OCI-LY7 (cell line): ENCODE measurements at places on chromosomes 16 and 17.
A peak's percentile ranks its signal among the peaks of the same experiment; 100 is the strongest.

DNA sequence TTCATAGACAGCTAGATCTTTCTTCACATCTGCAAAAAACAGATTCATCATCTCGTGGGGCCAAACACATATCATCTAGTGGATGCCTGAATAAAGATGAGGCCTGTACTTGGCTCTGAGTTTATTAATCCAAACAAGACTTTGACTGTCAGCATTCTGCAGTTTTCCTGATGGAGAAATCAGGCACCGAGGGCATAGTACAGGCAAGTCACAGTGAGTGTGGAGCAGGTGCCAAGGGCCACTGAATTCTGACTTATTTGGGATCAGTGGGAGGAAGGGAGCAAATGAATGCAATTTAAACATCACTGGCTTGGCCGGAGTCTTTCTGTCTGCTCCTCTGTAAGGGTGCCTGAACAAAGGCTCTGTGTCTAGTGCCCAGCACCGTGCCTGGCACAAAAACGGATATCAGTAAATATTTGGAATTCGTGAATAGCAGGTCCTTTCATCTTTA, 975 bp downstream of the CFAP20 start:
- DNase-seq: no peak

DNA sequence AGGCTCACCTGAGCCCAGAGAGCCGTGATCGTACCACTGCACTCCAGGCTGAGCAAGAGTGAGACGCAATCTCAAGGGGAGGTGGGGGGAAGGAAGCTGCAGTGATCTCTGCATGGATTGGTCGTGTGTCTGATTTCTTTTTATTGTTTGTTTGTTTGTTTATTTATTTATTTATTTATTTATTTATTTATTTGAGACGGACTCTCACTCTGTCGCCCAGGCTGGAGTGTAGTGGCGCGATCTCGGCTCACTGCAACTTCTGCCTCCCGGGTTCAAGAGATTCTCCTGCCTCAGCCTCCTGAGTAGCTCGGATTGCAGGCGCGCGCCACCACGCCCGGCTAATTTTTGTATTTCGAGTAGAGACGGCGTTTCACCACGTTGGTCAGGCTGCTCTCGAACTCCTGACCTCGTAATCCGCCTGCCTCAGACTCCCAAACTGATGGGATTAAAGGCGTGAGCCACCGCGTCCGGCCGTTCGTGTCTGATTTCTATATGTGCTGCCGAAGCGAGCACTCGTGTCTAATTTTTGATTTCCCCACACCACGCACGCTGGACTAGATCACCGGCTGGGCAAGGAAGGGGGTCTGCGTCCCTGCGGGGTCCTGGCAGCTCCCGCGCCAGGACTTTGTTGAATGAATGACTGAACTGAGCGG, 448 bp upstream of the TNFRSF12A start:
- DNase-seq: no peak

DNA sequence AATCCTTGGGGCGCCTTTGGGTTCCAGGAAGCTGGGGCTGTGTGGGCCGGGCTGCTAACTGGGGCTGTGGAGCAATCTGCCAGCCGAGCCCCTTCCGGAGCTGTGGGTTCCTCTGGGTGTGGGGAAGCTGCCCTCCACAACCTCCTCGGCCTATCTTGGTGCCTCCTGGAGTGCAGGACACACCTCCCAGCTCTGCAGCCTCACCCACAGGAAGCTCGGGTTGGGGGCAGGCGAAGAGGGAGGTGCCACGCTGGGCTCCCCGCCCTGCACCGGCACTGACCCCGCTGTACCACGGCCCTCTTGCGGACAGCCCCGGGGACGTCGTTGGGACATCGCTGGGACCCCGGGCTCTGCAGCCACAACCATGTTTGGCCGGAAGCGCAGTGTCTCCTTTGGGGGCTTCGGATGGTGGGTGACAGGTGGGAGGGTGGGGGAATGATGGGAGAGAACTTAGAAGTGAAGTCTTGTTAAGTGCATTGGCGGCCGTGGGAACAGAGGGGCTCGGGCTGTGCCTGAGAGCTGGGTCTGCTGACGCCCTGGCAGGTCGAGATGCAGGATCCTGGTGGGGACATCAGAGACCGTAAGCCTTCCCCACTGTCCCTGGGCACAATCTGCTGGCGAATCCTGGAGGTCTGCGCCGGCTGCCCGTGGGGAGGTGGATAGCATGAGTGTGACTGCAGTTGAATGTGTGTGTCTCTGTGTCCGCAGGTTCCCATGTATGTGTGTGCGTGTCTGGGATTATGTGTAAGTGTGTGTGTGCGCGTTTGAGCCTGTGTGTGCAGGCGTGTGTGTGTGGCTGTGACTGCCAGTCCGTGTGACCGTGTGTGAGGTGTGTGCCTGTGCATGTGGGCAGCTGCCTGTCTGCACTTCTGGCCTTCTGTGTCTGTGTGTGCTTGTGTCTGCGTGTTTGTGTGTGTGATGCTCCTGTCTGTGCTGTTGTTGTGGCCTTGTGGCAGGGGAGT, at the start of gene RAP1GAP2:
Gene RAP1GAP2 (plus strand): TSS at position 275 of the 962 bp plus-strand sequence. CDS start 90 bp downstream, at position 365.
- DNase-seq: no peak

DNA sequence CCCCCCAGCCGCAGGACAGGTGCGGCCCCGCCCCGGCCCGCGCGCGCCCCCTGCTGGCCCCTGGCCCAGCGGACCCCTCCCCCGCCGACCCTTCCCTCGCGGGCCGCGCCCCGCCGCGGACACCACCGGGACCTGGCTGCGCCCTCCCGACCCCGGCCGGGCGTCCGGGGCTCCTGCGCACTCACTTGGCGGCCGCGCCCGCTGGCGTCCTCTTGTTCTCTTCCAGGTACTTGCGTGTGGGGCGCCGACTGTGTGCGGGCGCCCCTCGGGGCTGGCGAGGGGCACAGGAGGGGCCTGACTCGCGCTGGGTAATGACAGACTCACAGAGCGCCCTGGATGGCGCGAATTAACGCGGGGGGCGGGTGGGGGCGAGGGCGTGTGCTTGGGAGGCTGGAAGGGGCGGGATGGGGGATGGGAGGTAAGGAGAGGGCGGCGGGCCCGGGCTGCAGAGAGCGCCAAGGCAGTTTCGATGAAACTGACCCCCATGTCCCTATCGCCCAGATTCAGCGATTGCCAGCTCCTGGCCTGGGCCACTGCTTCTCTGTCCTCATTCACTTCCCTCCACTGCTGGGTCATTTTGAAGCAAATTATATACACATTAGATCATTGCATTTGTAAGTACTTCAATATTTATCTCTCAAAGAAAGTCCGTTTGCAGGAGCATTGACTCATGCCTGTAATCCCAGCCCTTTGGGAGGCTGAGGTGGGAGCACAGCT, 445 bp upstream of the DBNDD1 start:
- peak; percentile 57 for DNase-seq

GRCh38 chr17:66234611-66235010, 5.4 kb upstream of the APOH start:
- DNase-seq: no peak

GRCh38 chr16:55040366-55041086, 109.9 kb downstream of the IRX5 start:
- no peak for DNase-seq

- peak; percentile 78 for DNase-seq
Measured at GRCh38 chr16:85754413-85754812, 3.5 kb upstream of the C16orf74 start.

DNA sequence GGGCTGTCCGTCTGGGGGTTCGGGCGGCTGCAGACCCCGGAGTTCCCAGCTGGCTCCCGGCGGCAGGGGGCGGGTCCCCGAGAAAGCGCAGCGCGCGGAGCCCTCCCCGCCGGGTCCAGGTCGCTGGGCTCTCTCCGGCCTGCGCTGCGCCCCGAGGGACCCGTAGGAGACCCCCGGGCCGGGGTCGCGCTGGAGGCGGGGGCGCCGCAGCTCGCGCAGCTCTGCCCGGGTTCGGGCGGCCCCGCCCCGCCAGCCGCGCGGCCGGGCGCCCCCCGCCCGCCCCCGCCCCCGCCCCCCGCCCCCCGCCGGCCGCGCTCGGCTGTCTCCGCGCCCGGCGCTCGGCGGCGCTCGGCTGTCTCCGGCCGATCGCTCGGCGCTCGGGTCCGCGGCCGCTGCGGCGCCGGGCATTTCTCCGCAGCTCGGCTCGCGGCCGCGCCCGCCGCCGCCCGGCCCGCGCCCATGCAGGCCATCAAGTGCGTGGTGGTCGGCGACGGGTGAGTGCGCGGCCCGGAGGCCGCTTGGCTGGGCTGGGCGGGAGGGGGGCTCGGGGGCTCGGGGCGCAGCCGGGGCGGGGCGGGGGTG, at the start of gene RAC3:
Gene RAC3 (plus strand): TSS at position 376 of the 582 bp plus-strand sequence. CDS start 84 bp downstream, at position 460.
- no peak for DNase-seq

DNA sequence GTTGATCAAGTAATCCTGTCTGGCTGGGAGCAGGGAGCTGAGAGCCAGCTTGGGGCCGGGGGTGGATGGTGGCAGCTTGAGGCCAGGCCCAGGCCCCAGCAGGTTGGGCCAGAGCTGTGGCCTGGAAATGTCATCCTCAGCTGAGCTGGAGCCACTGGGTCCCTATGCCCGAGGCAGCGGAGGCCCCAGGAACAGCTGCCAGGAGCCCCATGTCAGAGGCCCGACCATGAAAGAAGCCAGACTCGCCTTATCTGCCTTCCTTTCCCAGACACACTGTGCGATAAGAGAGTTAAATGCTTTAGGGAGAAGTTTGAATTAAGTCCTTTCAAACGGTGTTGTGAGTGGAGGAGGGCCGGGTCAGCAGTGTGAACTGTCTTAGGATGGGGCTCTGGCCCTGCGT, 3.5 kb downstream of the SMTNL2 start:
- DNase-seq: no peak

- DNase-seq: no peak
Measured at GRCh38 chr17:64102627-64103390, 27.1 kb downstream of the ERN1 start.

DNA sequence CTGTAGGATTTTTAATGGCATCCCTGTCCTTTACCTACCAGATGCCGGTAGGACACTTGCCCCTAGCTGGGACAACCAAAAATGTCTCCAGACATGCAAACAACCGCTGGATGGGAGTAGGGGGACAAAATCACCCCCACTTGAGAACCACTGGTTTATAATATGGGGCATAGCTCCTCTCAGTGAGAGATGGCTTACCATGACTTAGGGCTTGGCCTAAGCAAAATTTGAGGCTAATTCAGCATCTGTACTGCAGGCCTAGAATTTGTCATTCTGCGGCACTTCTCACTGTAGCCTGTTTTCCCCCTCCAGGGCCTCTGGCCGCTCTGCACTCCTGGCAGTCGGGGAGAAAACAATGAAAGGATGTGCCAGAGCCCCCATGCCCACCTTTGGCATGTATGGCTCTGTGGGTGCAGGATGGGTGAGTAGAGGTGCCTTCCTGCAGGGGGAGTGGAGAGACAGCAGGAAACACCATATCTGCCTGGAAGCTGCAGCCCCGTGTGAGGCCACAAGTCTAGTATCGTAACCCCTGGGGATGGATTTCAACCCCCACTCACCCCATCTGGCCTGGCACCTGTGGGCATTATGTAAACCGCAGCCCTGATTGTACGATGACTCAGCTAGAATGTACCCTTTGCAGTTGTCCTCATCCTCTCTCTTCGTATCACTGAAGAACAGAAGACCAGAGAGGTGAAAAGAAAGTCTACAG, 268.1 kb downstream of the SOX9 start:
- peak; percentile 20 for DNase-seq
